ENCODE measurements at places on chromosomes 3 and 15. TPM values are rescaled to one million over a fixed set of nuclear protein-coding genes. Genes with fewer than 3 reads are reported as not detected.

DNA sequence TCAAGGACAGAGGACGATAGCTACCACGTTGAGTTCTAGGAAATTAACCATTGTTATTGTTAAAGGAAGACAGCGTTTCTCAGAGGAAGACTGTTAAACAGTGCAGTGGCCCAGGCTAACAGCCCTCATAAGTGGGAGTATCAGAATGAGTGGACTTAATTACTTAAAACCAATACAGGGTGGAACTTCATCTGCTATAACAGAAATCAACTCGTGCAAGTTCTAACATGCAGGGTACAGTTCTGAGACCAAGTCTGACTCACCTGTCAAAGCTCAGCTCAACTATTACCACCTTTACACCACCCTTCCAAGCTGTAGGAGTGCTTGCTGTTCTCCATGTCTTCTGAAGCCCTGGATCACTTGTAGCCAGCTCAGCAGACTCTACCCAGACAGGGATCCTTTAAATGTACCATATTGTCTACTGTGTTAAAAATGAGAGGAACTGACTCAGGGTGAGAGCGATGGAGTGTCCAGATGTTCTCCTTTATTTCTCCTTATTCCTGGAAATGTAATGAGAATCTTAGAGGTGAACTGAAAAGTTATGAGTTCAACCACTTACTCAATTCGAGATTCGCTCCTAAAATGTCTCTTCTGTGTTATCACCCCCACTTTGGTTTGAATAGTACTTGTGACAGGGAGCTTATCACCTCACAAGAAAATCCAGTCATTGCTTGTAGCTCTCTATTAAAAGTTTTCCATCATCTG lies 26.5 kb downstream of the CD86 start:
- DNase-seq = no peak

- DNase-seq = no peak
Measured at GRCh38 chr3:16136055-16136454, 38.4 kb upstream of the GALNT15 start.

GRCh38 chr3:43582866-43583265 lies 38.9 kb downstream of the ANO10 start:
- no peak for DNase-seq

GRCh38 chr15:79743032-79743431 lies 153.8 kb downstream of the MTHFS start:
- DNase-seq = no peak

- DNase-seq = no peak
Measured at GRCh38 chr3:129360171-129360611, 68.2 kb downstream of the EFCAB12 start.

DNA sequence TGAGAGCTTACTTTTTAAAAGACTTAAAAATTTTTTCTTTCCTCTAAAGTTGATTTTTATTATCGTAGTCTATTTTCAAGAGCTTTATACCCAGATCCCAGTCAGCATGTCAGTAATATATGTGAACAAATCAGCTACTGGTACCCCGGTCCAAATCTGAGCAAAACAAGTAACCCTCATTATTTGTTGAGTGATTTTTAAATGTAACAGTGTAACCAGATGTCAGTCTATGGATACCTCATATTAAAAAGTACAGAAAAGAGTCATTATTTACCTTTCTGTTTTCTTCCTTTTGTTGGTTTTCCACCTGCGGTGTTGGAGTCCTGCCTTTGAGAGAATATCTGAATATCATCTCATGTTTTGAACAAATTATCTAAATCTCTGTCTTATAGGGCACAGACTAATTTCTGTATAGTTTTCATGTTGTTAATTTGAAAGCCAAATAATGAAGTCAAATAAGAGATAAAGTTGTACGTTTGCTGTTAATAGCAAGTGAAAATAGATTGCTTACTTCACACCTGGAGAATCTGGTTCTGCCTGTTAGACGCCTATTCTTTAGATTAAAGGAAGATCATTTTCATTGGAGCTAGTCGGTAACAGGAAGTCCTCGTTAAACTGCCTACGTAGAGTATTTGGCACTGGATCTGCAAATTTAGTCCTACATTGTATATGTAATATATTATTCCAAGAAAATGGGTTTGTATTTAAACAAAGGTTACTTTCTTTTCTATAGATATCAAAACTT lies at the start of gene STX19:
Gene STX19, minus strand, starts transcription at position 505 of the 745 bp plus-strand sequence. CDS start 13,328 bp downstream, outside the sequence.
- no peak for DNase-seq

GRCh38 chr15:57510647-57511046 lies 81.1 kb upstream of the MYZAP start:
- no peak for DNase-seq

DNA sequence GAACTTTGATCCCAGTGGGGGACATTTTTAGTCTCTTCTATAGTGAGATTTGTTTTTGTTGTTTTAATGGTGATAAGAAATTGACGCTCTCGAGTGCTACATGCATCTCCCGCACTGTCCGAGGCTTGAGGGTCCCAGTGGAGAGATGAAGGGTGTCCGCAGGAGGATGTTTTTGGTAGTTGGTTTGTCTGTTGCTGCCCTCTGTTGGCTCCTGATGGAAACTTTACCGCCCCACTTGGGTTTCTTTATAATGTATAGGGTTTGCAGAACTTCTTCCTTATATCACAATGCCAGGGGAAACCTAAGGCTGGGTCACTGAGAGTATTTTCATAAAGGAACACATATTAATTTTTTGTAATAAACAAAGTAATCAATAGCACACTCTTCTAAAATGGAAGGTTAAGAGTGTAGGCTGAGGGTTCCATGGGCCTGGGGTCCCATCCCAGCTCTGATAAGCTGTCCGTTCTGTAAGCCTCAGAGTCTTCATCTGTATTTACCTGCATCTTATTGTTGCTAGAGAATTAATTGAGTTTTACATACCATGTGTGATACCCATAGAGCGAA lies 185.3 kb upstream of the FEZF2 start:
- DNase-seq = no peak

- DNase-seq = peak; percentile 57
Measured at GRCh38 chr15:43209059-43209824, 11.6 kb downstream of the EPB42 start.

GRCh38 chr3:42345811-42346210 lies 64.6 kb downstream of the LYZL4 start:
- DNase-seq = no peak

GRCh38 chr3:25594007-25594502 lies 70.7 kb downstream of the TOP2B start:
- no peak for DNase-seq

DNA sequence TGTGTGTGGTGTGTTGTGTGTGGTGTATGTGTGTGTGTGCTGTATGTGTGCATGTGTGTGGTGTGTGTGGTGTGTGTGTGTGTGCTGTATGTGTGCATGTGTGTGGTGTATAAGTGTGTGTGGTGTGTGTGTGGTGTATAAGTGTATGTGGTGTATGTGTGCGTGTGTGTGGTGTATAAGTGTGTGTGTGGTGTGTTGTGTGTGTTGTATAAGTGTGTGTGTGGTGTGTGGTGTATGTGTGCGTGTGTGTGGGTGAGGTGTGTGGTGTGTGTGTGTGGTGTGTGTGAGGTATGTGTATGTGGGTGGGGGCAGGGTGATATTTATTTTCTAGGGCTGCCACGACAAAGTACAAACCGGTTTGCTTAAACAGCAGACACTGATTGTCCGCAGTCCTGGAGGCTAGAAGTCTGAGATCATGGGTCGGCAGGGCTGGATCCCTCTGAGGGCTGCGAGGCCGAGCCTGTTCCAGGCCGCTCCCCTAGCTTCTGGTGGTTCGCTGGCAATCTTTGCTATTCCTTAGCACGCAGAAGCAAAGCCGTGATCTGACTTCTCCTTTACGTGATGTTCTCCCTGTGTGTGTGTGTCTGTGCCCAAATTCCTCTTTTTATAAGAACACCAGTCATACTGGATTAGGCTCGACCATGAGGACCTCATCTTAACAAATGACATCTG lies 160.2 kb downstream of the XXYLT1 start:
- DNase-seq = no peak

DNA sequence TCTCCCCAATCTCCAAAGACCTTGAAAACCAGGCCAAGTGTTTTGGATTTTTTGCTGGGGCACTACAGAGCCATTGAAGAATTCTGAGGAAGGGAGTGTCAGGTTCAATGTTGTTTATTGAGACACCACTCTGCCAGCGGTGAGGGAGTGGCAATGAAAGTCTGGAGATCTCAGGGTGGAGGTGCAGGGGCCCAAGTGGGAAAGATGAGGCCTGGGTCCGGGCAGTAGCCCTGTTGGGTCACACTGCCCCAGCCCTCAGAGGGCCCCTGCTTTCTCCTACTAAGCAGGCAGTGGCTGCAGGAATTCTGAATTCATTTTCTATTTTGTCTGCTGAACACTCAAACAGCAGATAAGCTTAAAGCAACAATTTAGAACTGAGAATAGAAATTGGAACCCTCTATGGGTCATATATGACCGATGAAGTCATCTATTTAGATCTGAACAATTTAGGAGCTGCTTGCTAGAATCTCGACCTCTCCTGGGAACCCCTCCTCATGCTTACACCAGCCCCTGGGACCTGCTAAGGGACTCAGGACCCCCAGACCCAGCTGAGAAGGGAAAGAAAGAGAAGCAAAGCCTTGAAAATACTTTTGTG lies 17.9 kb downstream of the HRH1 start:
- no peak for DNase-seq

DNA sequence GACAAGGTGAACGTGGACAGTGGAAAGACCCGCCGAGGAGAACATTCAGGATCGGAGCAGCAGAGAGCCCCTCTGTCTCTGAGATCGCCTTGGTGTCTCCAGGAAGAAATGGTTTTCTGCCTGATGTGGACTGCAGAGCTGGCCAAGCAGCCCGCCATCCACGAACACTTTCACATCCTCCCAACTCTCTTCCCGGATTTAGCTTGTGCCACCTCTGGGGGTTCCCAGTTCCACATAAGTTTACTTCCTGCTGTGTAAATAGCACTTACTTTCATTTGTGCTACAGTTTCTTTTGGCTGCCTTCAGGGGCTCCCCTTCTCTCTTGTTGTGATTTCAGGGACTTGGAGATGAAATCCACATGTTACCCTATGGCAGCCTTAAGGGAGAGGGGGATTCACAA lies 48.4 kb downstream of the SEMA5B start:
- no peak for DNase-seq

DNA sequence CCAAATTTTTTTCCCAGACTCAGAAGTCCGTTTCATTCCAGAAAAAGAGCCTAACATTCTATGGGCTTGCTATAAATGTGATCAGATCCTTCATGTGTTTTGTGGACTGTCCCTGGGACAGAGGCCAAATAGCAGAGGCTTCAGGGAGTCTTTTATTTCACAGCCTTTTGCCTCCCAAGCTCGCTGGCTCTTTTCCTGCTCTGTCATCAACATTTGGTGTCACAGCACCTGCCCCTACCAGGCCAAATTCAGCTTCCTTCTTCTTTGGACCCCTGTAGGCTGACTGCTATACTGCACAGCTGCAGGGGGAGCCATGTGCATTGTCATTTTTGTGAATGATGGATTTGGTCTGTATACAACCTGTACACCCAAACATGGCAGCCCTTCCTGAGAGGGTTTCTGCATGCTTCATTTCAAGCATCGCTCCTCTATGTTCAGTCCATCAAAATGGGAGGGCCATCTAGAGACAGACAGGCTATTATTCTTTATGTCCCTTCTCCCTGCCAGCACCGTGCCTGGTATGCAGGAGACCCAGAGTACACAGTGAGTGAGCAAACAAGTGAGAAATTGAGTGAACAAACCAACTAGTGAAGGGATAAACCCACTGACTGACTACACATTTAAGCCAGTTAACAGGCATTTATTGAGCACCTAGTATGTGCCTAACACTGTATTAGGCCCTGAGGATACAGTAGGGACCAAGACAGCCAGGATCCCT lies 17.9 kb upstream of the RPP14 start:
- DNase-seq = no peak

- no peak for DNase-seq
Measured at GRCh38 chr3:123503203-123503602, 54.3 kb upstream of the ADCY5 start.

- DNase-seq = no peak
Measured at GRCh38 chr3:13655061-13655913, 106.4 kb downstream of the FBLN2 start.

DNA sequence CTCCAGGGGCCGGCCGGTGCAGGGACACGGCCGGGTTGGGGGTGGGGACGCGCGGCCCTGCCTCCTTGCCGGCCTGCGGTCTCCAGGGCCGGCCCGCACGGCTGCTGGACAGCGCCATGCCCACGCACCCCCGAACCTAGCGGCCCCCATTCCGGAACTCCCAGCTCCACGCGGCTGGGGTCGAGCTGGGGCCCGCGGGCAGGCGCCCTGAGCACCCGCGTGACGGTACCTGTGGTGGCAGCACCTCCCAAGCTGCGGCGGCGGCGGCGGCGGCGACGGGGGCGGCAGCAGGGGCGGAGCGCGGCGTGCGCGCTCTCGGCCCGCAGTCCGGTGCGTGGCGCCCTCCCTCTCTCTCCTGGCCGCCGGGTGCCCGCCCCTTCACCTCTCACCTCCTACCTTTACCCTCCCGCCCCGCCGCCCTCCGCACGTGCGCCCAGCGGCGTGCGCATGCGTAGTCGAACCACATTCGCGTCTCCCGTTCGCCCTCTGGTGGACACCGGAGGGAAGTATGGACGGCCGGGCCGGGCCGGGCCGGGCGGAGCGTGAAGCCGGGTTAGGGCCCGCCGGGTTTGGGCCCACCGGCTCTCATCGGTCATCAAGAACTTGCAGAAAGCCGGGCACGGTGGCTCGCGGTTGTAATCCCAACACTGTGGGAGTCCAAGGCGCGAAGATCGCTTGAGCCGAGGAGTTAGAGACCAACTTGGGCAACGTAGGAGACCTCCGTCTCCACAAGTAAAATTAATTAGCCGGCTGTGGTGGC lies at the start of gene SCAP:
Gene SCAP, minus strand, starts transcription at position 372 of the 760 bp plus-strand sequence. CDS start 32,948 bp downstream, outside the sequence.
- peak; percentile 67 for DNase-seq

- no peak for DNase-seq
Measured at GRCh38 chr3:143146486-143147274, 27.1 kb downstream of the CHST2 start.

- no peak for DNase-seq
Measured at GRCh38 chr3:69088063-69088462, 3.3 kb downstream of the ARL6IP5 start.

- DNase-seq = no peak
Measured at GRCh38 chr15:85063088-85063487, 81.4 kb downstream of the PDE8A start.

DNA sequence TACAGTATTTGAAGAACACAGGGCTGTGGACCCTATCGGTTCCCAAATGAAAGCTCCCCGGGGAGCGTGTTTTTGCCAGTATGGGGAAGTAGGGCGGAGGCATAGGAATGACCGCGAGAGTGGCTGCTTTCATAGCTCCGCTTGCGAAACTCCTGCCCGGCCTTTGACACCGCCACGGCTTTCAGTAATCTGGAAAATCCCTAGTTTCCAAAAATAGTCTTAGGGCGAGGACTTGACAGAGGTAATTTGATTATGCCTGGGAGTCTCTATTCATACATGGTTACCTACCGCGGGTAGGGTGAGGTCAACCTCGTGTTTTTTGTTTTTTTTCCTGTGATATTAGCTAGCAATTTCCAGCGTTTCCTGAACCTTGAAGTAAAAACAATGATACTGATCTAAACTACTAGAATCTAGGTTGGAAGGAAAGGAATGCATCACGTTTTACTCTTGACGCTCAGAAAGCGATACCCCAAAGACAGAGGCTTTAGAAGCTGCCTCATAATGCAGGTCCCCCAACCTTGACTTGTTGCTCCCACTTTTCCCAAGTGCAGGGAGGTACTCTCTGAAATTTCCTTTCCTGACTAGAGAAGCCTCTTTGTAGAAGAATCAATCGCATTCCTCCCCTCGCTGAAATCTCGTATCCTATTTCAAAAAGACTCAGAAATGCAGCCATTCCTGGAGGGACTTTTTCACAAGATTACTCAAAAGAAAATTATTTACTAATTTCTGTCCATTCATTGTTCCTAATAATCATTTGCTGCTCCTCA lies 894 bp upstream of the CCNL1 start:
- DNase-seq = peak; percentile 51

CASR gene
- not detected for total RNA-seq

SEMA3G gene
- total RNA-seq = 163 TPM

SERPINI2 gene
- total RNA-seq = not detected

PCSK6 gene
- 3.9 TPM for total RNA-seq

FBXW12 gene
- total RNA-seq = not detected

PLIN1 gene
- 39.3 TPM for total RNA-seq

SGO1 gene
- total RNA-seq = not detected
